ENCODE measurements at places on chromosomes 16 and 17.

DNA sequence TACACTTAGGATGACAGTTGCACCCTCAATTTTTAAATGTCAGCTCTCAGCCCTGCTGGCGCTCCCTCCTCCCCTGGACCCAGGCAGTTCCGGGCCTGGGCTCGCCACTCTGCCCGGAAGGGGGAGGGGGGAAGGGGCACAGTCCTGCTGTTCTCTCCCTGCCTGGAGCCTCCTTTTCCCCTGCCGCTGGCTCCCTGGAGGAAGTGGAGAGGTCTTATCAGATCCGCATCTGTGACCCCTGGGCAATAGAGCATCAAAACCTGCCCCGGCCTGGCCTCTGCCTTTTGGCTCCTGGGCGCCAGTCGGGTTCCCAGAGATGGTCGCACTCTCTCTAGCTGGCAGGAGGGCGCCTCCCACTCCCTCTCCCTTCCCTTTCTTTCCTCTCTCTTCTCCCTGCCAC lies 149.3 kb downstream of the IRF8 start:
- no peak for DNase-seq

DNA sequence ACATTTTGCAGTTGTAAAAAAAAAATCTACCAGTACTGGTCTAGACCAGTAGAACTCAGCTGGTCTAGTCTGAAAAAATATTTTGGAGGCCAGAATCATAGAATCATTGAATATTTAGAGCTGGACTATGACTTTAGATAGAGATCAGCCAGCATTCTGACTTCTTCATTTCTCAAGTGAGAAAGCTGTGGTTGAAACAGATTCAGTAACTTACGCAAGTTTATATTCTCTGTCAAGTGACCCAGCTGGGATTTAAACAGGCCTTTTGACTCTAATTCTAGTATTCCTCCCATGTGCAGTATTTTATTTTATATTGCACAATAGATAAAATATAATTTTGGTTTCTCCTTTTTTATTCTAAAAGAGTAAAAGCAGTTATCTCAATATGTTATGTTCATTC lies 4.9 kb downstream of the TNRC6A start:
- DNase-seq = no peak

GRCh38 chr17:75105126-75106080 lies 4.4 kb upstream of the ARMC7 start:
- DNase-seq = no peak

DNA sequence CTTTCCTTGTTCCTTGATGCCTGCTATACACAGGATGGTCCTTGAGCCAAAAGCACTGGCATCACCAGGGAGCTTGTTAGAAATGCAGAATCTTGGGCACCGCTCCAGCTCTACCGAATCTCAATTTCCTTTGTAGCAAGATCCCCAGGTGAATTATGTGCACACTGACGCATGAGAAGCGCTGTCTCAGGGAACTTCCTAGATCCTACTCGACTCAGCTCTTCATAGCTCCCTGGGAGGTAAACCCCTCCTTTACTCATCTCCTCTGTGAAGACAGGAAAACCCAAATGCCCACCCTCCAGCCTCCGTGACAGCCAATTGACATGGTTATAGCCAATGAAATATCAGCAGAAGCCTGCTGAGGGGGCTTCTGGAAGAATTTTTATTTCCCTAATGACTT lies 4.1 kb downstream of the USP31 start:
- no peak for DNase-seq

- no peak for DNase-seq
Observed at GRCh38 chr17:52148969-52149351, 9.6 kb downstream of the CA10 start.

DNA sequence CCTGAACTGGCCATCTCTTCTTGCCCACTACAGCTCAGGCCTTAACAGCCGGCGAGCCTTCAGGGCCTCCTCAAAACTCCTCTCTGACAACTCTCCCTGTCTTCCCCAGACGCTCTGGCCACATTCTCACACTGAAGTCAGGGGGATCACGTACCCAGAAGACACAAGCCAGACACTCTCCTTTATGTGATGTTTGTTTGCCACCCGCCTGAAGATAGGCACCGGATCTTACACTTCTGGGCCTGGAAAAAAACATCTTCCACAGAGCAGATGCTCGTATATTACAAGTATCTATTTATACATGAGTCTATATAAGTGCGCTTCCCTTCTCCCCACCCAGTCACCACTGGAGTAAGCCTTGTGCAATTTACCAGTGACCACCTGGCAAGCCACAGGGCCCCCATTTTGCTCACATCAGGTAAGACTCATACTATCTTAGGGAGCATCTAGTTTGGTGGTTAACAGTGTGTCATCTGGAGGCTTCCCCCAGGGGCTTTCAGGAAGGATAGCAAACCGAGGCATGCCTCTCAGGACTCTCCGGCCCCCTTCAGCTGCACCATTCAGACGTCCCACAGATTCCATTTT lies 349.4 kb downstream of the SOX9 start:
- no peak for DNase-seq

DNA sequence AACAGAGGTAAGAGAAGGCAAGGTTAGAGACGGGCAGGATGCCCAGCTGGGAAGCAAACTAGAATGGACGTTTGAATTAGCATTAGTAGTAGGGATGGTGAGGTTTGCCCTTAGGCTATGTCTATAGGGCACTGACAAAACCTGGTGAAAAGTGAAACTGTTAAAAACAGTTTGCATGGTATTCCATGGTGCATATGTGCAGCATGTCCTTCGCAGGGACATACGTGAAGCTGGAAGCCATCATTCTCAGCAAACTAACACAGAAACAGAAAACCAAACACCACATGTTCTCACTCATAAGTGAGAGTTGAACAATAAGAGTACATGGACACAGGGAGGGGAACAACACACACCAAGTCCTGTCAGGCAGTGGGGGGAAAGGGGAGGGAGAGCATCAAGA lies 25.8 kb downstream of the NACA2 start:
- no peak for DNase-seq

DNA sequence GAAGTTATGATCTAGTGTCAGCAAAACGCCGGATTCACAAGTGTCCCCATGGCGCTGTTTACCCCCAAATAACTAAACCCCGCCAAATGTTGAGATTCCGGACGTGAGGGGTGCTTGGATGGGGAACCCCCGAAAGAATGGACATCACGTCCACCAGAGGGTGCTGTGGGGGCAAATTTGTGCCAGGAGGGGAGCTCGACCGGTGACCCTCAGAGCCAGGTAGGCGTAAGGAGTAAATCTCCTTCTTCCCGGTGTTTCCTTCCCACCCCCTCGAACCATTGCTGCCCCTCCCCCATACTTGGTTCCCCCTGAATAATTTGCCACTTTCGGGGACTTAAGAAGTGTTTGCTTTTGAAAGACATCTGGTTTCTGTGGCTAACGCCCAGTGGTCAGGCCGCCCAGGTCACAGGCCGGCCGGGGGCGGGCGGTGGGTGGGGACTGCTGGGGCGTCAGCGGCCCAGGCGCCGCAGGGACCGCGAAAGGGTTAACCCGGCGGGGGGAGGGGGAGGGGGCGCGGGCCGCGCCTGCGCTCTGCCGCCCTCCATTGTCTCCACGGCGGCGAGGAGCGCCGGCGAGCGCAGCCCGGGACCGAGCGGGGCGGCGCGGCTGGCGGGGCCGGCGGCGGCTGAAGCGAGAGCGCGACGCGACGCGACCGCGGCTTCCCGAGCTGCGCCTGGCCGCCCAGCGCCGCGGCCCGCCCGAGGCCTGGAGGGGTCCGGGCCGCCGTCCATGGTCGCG lies at the start of gene ZNRF1:
Gene ZNRF1 (plus strand): TSS at position 544 of the 738 bp plus-strand sequence. CDS start 648 bp downstream, outside the sequence.
- DNase-seq = peak; percentile 15

GRCh38 chr17:56994009-56994792 lies 16.3 kb downstream of the SCPEP1 start:
- no peak for DNase-seq

GRCh38 chr17:60107526-60108257 lies 29.0 kb upstream of the HEATR6 start:
- DNase-seq = no peak

DNA sequence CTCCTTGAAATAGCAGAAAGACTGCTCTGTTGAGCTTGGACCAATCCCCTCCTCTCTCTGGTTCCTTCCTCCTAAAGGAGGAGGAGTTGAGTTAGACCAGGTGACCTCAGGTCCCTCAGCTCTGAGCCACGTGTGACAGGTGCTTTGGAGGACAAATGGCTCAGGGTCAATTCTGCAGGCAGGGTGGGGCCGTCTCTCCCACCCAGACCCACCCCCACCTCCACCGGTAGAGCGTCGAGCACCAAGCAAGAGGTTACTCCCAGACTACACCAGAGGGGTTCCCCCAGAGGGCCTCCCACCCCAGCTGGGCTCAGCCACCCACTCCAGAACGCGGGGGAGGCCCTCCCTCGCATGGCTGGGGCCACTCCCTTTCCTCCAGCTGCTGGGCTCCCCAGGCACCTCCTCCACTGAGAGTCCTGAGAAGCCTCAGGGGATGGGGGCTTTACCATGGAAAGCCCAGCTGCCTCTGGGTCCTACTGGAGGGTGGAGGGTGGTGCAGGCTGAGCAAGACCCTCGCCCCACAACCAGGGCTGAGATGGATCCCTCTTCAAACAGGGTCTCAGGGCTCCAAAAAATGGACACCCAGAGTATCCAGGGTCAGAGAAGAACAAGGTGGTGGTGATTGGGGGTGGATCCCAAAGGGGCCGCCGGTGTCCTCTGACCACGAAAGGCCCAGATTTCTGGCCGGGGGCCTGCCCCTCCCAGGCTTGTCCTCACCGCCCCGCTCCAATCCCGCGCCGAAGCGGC lies 7.6 kb downstream of the MYO1C start:
- DNase-seq = peak; percentile 30

DNA sequence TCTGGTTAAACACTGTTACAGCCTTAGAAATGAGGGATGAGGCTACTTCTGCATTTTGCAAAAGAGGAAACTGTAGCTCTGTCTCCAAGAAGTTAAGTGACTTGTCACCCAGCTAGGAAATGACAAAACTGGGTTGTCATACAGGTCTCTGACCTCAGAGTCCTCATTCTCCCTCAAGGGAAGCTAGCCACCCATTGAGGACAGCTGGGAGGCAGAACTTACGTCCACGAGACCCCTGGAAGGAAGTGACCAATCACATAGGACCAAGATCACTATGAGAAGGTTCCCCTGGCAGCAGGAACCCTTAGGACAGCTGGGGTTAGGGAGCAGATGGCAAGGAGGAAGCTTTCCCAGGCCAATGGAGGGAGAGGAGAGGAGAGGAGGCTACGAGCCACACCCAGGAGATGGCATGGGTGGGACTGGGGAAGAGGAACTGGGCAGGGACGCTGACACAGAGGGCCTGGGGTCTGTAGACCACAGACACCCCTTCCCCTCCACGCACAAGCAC lies 11.2 kb downstream of the METTL22 start:
- DNase-seq = no peak

DNA sequence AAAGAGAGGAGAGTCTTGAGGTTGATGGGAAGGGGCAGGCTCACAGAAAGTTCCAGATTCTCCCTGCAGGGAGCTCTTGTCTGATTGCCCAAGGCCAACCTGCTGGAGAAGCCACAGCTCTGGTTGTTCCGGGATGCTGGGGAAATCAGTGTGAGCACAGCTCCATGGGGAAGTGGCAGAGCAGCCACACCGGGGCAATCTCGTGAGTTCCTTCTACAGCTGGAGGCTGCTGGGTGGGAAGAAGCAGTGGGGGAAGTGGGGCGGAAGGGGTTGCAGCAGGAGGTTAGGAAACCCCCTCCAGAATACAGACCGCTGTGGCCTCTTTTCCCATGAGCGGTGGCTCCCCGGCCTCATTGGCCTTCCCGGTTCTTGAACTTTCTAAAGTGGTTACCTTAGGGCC lies 34.0 kb downstream of the KIAA0513 start:
- no peak for DNase-seq

DNA sequence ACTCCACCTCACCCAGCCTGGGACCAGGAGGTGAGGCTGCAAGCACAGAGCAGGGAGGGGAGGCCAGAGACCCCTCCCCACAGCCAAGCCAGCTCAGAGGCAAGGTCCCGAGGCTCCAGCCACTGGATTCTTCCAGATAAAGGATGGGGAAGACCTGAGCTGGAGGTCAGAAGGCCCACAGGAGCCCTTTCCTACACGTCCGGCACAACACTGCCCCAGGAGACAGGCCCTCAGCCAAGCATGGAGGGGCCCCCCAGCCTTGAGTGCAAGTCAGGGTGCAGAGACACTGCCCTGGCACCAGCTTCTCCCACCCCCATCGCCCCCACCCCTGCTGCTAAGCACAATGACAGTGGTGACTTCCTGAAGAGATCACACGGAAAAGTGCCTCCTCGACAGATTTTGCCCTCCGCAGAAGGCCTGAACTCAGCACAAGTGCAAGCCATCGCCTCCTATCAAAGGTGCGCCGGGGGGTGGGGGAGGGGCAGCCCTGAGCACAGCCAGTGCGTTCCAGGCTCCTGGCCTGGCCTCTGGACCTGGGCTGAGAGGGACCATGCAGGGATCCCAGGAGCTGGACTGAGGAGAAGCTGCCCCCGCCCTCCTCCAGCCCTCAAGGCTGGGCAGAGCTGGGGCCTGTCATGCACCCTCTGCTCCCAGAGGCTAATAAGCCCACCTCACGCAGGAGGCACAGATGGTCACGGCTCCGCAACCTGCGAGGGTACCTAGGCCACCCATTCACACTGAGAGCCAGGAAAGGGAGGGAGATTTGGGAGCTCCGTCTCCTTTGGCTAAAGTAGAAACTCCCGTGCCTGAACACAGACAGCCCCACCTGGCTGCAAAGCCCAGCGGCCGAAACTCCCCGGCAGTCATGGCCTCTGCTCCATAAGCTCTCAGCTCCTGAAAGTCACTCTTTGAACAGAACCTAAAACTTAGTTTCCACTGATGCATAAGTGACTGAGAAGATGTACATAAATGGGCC lies 2.7 kb downstream of the MAFG start:
- DNase-seq = no peak

DNA sequence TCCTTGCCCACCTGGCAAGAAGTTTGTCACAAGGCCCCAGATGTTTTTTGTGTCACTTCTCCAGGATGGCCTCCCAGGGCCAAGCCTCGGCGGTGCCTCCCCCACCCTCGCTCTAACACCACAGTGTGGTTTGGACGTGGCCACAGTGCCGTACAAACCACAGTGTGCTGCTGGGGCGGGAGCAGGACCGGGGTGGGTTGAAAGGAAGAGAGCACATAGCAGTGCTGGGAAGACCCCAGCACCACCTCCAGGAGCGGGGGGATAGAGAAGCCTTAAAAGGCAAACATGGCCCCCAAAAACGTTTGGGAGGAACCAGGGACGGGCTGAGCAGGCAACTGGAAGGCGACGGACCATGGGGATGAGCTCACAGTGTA lies 5.0 kb upstream of the BCL6B start:
- DNase-seq = no peak

GRCh38 chr16:29644338-29644857 lies 18.6 kb upstream of the SPN start:
- no peak for DNase-seq

GRCh38 chr16:53131050-53131362 lies 76.2 kb downstream of the CHD9 start:
- DNase-seq = no peak

DNA sequence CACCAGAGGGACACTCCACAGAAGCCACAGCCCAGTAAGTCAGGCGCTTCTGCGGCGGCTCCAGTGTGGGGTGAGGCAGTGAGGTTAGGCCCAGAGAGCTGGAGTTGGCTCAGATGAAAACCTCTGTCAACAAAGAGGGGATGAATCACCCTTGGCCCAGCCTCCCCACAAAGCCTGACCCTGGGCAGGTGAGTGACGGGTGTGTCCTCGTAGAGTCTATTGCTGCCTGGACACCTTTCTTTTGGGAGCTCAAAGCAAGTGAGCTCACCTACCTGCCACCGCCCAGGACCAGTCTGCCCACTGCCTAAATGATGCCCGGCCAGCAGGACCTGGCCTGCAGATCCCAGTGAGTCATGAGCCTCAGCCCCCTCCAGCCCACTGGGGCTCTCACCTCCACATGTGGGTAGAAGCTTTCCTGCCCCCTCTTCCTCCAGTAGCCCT lies 24.9 kb upstream of the DBNDD1 start:
- no peak for DNase-seq

All from amniotic stem cell (primary cell).